ENCODE measurements at places on chromosomes 16 and 17. TPM values are rescaled to one million over a fixed set of nuclear protein-coding genes. Genes with fewer than 3 reads are reported as not detected.

DNA sequence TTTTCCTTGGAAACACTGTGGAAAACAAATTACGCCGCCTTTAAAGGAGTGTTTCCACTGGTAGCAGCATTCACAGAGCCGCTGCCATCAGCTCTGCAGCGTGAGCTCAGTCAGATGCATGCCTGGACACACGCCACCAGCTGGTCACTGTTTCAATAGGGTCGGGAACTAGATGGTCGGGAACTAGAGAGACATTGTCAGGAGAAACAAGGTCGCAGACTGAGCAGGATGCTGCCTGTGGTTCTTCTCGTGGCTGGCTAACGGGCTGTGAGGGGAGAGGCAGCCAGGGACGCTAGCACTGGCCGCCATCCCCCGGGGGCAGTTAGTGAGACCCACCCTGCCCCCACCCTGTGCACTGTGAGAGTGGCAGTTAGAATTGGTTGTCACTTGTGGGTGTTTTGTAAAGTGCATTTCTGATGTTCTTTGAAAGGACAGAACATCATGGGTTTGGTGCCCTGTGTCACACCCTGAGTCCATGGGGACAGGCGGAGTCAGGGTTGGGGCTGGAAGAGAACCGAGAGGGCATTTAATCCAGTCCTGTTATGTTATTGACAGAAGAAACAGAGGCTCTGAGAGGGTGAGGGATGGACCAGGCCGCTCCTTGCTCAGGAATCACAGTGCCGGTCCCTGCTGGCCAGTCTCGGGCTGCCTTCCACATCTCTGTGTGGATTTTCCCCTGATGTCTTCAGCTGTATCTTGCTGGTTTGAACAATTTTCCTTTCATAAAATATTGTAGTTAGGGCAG lies 86.3 kb downstream of the SPECC1 start:
- no peak for DNase-seq

DNA sequence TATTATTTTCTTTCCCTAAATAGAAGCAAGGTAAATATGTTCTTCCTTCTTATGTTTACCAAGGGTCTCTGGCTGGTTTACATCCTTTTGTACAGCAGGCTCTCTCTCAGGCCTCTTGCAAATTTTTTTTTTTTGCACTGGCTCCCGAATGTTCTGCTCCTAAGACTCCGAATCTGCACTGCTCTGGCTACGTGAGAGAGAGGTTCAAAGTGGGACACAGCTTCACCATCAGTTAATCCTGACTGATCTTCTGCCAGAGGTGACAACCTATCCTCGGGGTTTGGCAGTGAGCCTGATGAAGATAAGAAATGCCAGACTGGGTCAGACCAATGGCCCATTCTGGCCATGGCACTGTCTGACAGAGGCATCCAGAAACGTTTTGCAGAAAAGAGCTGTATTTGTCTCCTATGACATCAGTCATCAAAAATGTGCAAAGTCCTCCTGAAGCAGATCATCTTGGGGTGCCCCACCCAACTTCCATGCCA lies 136.9 kb downstream of the GRIN2A start:
- DNase-seq, result no peak

The IQCK gene
- 0.73 TPM for total RNA-seq

DNA sequence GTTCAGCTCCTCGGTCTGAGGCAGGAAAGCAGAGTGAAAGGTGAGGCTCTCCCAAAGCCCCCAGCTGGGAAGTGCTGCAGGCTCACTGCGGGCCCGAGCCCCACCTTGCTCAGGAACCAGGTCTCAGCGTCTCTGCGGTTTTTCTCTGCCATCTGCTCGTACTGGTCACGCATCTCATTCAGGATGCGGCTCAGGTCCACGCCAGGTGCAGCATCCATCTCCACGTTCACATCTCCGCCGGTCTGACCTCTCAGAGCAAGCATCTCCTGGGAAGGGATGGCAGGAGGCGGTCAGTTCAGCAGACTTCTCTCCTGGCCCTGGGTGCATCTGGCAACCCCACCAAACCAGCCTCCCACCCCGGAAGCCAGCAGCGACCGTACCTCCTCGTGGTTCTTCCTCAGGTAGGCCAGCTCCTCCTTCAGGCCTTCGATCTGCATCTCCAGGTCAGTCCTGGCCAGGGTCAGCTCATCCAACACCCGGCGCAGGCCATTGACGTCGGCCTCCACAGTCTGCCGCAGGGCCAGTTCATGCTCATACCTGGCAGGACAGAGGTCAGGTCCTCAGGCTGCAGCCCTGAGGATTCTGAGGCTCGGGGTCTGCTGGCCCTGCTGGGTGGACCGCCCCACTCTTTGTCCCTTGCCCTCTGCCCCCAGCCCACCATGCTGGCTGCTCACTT lies 1.5 kb downstream of the KRT16 start:
- DNase-seq, result no peak

GRCh38 chr17:44122816-44123355 lies 555 bp downstream of the HDAC5 start:
- no peak for DNase-seq

The KCNH6 gene
- total RNA-seq, result not detected

The CDH1 gene
- total RNA-seq, result 0.20 TPM

- no peak for DNase-seq
Measured at GRCh38 chr17:72853440-72854415, 238.8 kb downstream of the SLC39A11 start.

The DNAI2 gene
- total RNA-seq, result 2.5 TPM

The ST6GALNAC1 gene
- total RNA-seq, result 3.1 TPM

DNA sequence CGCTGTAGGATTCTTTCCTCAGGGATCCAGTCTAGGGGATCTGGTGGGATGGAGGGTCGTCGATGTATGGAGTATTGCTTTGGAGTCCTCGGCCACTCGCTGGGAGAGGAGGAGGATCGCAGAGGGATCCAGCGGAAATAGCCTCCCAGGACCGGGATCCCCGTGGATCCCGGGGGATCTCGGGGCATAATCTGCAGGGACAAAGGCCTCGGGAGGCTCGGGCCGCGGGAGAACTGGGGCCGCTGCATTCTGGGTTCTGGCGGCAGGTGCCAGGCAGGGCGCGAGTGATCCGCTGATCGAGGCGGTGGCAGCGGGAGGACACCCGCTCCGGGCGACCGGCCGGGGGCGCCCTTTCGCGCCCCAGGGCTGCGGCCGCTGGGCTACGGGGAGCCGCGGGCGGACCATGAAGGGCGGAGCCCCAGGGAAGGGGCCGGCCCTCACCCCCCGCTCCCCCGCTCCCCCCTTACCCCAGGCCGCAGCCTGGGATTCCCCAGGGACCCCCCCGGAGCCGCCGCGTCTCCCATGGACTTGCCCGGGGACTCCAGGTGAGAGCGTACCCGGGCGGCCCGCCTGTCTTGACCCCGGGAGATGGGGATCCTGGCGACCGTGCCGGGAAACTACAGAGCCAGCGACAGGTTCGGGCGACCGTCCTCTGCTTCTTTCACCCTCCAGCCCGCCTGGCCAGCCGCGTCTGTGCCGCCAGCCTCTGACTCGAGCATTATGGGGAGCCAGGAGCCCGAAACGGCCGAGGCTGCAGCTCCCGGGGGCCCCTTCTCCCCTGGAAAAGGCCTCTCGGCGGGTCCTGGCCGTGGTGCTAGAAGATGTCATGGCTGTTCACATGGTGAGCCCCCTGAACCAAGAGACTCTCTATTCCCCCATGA lies 604 bp downstream of the PRR14 start:
- peak; percentile 85 for DNase-seq

The AANAT gene
- not detected for total RNA-seq

DNA sequence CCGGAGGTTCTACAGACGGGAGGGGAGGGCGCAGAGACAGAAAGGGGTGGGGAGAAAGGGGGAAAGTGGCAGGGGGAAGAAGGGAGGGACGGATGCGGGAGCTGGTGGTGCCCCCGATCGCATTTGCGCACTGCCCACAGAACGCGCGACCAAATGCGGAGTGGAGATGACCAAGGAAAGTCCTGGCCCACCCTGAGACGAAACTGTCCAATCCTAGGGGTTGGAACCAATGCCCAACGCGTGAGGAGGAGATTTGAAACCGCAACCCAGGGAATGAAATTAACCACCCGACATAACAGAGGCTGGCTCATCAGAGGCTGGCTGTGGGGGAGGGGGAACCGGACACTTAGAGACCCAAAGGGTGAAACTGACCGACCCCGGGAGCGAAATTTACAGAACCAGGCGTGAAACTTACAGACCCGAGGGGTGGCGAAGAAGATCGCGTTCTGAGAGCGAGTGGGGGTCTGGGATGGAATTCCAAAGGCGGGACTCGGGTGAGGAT lies 1.4 kb downstream of the HES7 start:
- DNase-seq, result no peak

- no peak for DNase-seq
Measured at GRCh38 chr17:39123627-39124026, 27.8 kb downstream of the PLXDC1 start.

DNA sequence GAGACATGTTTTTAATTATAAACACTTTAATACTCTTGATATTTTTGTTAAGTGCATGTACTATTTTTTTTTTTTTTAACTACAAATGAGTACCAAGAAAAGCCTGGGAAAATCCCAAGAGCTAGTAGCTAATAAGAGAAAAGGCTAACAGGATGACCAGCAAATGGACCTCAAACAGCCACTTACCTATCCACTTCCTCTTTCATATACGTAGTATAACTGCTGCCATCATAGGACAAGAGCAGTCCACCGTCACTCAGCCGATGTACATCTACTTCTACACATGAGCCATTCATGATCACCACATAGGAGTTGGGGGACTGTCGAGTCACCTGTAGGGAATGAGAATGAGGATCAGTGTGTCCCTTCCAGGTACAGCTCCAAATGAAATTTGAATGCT lies 128.0 kb upstream of the C17orf78 start:
- no peak for DNase-seq

- no peak for DNase-seq
Measured at GRCh38 chr17:6061290-6061689, 8.9 kb upstream of the WSCD1 start.

The ALOXE3 gene
- not detected for total RNA-seq

The CCL3 gene
- 106 TPM for total RNA-seq

The OR4D1 gene
- 0.83 TPM for total RNA-seq

DNA sequence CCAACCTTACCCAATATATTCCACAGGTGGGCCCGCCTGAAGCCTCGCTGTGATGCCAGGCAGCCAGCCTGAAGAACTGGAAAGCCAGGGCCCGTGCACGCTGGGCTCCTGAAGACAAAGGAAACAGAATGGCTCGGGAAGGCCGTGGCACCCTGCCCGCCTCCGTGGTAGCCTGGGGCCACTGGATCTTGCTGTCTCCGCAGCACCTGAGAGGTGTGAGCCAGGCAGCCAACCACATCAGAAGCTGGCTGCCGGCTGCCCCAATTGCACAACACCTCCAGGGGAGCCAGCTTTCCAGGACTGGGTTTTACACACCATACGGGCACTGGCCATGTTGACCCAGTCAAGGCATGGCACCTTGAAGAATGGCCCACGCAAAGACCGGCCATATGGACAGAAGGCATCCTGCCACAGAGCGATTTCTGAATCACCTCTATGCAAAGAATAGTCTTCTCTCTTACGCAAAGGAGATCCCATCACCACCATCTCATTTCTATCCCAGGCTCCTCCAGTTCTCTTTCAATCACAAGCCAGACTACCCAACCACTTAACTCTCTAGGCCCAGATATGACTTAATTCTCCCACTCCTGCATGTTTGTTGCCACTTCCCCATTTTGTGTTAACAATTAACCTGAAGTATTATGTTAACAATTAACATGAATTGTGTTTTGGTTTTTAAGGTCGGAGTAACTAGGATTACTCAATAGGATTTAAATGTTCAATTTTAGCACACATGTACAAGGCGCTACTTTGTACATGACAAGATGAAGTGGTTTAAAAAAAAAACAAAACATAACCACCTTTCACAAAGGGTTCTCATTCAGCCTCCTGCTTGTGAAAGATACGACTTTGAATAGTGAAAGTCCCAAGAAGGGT lies 32.1 kb downstream of the ZFHX3 start:
- DNase-seq, result no peak

The CRHR1 gene
- not detected for total RNA-seq

The PPP1R27 gene
- not detected for total RNA-seq

- no peak for DNase-seq
Measured at GRCh38 chr17:76200354-76200753, 39.9 kb downstream of the RNF157 start.

DNA sequence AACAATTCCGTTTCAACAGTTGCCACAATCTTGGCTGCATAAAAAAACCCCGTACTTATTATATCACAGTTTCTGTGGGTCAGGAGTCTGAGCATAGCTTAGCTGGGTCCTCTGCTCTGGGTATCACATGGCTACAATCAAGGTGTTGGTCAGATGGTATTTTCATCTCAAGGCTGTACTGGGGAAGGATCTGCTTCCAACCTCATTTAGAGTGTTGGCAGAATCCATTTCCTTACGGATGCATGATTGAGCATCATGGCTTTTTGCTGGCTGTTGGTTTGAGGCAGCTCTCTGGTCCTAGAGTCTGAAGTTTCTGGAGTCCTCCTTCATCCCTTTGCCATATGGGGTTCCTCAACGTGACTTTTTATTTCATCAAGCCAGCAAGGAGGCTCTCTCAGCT lies 177.0 kb downstream of the HAPSTR1 start:
- no peak for DNase-seq

DNA sequence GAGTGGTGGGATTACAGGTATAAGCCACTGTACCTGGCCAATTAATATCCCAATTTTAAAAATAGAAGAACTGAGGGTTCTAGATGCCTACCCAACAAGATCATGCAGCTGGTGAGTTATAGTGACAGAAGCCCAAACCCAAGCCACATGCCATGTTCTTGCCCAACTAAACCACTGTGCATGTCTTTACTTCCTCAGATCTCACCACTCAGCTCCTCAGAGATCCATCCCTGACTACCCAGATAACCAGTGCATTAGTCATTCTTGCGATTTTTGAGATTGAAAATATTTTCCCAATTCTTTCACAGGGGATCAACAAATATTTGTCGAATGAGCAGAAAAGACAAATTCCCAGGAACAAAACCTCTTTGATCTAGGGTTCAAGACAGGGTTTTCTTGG lies 303.1 kb downstream of the CBLN1 start:
- no peak for DNase-seq

The NOD2 gene
- total RNA-seq, result 20.8 TPM

GRCh38 chr17:4973256-4974114 lies 5.9 kb upstream of the SPAG7 start:
- DNase-seq, result no peak

DNA sequence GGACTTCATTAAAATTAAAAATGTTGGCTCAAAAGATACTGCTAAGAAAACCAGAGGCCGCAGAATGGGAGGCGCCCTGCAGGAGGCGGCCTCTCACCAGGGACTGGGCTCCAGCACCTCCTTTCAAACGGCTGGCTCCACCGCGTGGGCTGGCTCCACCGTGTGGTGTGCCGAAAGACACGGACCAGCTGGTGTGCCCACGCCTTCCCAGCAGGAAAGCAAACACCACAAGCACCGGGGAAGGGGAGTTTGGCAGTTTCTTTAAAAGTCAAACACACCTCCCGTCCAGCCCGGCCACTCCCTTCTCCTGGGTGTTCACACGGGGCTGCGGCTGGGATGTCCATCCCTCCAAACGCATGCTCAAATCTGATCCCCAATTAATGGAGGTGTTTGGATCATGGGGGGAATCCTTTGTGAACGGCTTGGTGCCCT lies 13.9 kb downstream of the HAGH start:
- DNase-seq, result peak; percentile 55

Data from activated CD4-positive, alpha-beta memory T cell treated with anti-CD3 and anti-CD28 coated beads, Interleukin-2, amount 10 ng/mL, durations not matched to agents 7 days and 5 days (primary cell).